Activated CD4-positive, alpha-beta memory T cell treated with anti-CD3 and anti-CD28 coated beads, Interleukin-2, amount 10 ng/mL, durations not matched to agents 7 days and 5 days (primary cell): ENCODE measurements at places on chromosomes 6 and 20. TPM values are rescaled to one million over a fixed set of nuclear protein-coding genes. Genes with fewer than 3 reads are reported as not detected.

The PAX1 gene
- total RNA-seq = not detected

The BNIP5 gene
- total RNA-seq = not detected

The MMP24 gene
- total RNA-seq = not detected

The SPATA2 gene
- total RNA-seq = 8.4 TPM

The IPCEF1 gene
- 20.3 TPM for total RNA-seq
